Left ventricle myocardium superior (tissue), 1 donor: ENCODE measurements at places on chromosomes 7 and 10. TPM values are rescaled to one million over a fixed set of nuclear protein-coding genes. Genes with fewer than 3 reads are reported as not detected.

DNA sequence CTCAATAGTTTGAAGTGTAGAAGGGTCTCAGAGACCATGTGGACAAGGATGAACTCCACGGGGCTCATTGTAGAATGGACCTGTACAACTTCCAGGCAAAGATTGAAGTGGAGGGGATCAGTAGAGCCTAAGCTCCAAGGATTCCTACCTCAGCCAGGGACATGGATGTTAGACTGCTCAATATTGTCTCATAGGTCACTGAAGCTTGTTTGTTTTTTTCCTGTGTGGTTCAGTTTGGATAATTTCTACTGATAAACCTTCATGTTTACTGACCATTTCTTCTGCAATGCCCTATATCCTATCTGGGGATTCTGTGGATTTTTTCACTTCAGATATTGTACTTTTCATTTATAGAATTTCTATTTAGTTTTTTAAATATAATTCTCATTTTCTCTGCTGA is 8.9 kb downstream of the DYDC2 start:
- DNase-seq = no peak

DNA sequence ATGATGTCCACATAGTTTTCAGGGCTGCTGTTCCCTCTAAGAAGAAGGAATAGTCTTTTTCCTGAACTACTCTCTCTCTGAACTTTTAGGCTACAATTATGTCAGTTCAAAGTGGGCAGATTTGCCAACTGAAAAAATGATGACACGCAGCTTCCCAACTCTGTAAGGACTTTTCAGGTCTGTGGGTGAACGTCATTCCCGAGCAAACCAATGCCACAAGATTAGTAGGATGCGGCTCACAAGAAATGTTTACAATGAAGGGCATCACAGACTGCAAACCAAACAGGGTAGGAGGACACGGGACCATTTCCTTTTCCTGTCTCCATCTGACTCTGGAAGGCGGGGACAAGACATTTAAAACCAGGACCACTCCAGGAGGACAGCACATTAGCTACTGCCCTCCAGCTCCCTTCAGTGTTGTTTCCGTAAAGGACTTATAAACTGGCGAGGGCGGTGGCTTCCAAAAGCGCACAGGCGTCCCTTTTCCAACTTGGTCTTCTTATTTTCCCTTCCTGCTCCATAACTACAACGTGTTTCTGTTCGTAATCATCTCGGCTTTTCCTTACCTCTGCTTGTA is 539 bp upstream of the MKLN1 start:
- no peak for DNase-seq

GRCh38 chr7:38699471-38699870 is 68.3 kb upstream of the AMPH start:
- DNase-seq = no peak

GRCh38 chr7:81120111-81120510 is 201.3 kb upstream of the SEMA3C start:
- no peak for DNase-seq

DNA sequence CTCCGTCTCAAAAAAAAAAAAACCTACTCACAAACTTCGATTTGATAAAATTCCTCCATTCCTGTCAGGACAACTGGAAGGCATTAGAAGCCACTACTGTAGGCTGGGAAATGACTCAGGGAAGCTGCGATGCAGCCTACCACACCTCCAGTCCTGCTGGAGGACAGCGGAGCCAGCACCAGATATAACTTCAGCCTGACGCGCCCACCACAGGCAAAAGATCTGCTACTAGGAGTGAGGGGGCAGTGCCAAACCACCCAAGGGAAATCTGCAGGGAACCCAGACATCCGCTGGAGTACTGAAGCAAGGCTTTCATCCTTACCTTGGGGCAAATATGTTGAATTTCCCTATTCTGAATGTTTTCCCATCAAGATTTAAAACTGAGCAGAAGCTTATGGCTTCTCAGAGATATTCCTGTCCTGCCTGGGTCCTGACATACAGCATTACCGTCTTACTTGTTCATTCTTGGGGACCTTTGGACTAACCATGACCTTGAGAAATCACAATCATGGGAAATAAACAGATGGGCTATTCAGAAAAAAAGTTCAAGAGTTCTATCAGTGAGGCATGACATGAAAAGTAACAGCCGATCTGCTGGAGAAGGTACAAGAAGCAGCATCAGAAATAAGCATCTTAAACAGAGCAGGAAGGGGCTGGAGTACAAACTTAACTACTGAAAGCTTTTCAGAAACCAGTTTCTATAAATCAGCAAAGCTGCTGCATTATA is 20.4 kb downstream of the BCCIP start:
- DNase-seq = no peak

DNA sequence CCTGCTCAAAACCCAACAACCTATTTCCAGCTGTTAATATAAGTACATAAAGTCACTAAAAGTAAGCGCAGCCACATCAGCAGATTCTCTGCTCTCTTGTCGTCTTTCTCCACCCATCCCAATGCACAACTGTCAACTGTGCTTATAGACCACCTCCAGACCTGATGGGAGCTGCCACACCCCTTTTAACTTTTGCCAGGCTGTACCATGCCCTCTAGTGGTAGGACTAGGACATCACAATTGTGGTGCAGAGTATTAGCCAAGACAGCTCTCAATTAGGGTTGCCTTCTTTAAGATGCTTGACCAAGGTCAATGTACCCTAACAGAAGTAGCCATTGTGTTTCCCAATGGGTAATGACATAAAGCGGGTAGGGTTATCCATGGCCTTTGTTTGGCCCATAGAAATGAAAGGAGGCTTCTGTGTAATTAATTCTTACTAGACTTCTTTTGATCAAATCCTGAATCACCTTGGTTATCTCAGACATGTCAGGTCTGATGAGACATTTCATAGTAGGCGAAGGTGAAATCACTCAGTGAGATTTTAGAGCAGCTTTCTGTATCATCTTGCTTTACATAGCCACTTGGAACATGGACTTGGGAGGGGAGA is 68.1 kb downstream of the SCRN1 start:
- DNase-seq = no peak

- peak; percentile 53 for DNase-seq
These were observed 87.4 kb downstream of the CHN2 start for GRCh38 chr7:29281782-29282541.

The HOXA9 gene
- not detected for total RNA-seq

- DNase-seq = no peak
These were observed 561.2 kb upstream of the PHF14 start for GRCh38 chr7:10412422-10413019.

DNA sequence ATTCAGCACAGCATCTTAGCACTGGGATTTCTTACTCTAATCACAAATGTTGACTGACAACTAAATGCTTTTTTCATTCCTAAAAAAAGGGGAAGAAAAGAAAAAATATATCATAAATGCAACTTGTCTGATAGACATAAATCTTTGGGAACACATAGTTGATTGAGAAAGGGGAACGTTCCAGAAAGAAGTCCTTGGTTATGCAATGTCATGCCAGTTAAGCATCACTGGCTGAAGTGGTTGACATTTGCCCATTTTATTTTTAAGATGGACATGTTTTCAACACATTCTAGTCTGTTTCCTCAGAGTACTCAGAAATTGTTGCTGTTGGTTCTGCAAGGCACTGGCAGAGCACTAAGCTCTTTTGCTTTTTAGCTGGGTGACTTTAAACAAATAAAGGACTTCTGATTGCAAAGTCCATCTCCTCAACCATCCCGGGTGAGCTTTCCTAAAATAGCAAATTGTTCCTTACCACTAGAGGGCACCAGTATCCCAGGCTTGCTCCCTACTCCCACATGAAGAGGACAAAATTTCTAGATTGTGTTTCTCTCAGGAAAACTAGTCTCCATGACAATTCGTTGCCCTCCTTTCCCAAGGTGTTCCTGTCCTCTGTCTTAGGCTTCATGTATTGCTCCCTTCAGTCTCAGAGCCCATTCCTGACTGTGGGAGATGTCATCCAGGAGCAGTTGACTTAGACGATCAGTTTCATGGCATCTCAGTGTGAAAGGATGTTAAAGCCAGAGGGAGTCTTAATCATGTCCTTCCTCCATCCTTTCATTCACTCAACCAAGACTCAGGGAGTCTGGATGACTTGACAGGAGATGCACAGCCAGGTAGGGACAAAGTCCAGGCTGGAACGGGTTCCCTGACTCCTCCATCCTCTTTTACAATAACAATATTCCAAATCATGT is 23.9 kb downstream of the OPALIN start:
- DNase-seq = no peak

GRCh38 chr7:45188736-45189135 is 31.1 kb downstream of the RAMP3 start:
- DNase-seq = no peak

The FHIP2A gene
- 29.4 TPM for total RNA-seq

DNA sequence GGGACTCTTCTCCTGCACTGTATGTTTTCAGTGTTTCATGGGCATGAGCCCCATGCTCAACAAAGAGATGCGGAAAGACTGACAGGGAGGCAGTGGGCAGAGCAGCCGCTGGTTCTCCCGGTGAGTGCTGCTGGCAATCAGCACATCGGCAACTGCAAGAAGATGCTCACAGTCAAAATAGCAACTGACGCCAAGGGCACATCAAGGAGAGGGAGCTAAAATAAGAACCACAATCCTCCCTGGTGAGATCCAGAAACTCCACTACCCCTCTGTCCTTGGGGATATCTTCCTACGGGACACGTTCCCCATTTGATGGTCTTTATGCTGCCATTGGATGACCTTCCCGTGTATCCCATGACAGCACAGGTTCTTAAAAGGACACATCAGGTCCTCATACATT is 28.9 kb upstream of the SVIL start:
- peak; percentile 47 for DNase-seq

DNA sequence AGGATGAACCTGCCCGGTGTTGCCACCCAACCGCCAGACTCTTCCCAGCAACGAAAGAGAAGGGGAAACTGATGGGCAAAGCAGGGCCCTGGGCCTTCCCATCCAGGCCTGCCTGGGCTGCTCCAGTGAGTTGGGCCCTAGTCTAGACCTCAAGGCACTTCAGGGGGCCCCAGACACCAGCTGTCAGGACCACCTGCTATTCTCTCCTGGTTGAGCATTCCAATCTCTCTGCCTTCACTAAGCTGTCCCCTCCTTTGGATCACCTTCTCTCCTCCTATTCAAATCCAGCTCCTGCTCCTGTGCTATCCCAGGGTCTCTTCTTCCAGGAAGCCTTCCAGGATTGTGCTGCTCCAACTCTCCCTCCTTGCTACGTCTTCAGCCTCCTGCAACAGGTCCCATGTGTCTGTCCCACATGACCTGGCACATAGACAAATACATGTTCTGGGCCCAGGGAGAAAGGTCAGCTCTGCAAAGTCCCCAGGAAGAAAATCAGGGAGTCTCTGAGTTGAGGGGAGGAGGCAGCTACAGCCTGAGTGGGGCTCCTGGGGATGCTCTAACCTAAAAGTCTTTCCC is 3.1 kb downstream of the STX1A start:
- no peak for DNase-seq

The OR2A1 gene
- not detected for total RNA-seq

GRCh38 chr10:105413997-105414396 is 772.9 kb downstream of the SORCS3 start:
- no peak for DNase-seq

The PLXNA4 gene
- total RNA-seq = 19.2 TPM

- DNase-seq = no peak
These were observed 67.3 kb downstream of the DIP2C start for GRCh38 chr10:621981-622740.

GRCh38 chr10:62981096-62981495 is 152.0 kb upstream of the NRBF2 start:
- no peak for DNase-seq

The KAZALD1 gene
- 7.8 TPM for total RNA-seq
